Hippocampal formation (tissue), 2 donors: ENCODE measurements at places on chromosomes 7 and 10.

DNA sequence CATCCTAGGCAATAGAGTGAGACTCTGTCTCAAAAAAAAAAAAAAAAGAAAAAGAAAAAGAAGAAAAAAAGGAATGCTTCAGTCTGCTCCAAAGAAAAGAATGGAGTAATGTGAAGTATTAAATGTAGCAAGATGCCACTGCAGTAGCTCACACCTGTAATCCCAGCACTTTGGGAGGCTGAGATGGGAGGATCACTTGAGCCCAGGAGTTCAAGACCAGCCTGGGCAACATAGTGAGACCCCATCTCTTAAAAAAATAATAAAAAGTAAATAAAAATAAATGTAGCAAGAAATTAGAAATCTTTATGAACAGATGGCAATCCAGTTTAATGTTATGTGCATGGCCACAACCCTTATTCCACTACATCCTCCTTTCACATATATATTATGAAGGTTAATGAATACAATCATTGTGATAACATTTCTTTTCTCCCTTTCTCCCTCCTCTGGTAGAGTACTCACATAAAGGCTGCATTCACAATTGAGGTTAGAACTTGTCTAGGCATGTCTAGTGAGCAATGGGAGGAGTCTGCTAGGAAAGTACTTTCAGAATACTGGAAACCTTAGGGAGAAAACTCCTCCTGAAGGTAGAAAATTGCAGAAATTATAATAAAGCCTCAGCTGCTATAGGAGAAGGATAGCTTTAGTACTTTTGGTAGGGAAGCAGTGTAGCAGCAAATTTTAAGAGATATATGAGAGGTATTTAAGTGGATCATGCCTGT is 20.4 kb downstream of the KLLN start:
- no peak for DNase-seq

- DNase-seq = no peak
These were observed 1.6 kb downstream of the PHTF2 start for GRCh38 chr7:77800158-77800557.

GRCh38 chr10:77428691-77429395 is 208.8 kb downstream of the KCNMA1 start:
- DNase-seq = no peak

DNA sequence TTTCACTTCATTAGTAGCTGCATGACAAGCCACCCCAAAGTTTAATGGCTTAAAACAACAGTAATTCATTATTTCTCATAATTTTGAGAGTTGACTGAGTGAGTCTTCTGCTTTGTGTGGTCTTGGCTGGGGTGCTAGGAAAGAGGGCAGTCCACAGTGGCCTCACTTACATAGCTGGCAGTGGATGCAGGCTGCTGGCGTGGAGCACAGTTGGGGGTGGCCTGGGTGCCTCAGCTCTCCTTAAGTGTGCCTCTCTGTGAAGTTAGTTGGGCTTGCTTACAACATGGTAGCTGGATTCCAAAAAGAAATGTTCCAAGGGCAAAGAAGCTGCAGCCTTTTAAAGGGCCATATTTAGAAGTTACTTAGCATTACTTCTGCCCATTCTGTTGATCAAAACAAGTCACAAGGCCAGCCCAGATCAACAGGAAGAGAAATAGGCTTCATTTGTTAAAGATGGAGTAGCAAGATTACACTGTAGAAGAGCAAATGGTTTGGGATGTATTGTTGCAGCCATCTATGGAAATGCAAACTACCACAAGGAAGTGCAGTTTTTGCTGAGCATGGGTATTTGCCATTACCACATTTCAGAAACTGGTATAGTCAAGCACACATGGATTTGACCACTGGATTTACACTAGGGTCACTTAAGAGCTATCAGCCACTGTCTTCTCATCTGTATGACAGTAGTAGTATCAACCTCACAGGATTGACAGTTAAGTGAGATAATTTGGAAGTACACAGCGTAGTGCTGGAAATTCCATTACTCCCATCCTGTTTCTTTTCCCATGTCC is 33.6 kb downstream of the ZEB1 start:
- DNase-seq = no peak

DNA sequence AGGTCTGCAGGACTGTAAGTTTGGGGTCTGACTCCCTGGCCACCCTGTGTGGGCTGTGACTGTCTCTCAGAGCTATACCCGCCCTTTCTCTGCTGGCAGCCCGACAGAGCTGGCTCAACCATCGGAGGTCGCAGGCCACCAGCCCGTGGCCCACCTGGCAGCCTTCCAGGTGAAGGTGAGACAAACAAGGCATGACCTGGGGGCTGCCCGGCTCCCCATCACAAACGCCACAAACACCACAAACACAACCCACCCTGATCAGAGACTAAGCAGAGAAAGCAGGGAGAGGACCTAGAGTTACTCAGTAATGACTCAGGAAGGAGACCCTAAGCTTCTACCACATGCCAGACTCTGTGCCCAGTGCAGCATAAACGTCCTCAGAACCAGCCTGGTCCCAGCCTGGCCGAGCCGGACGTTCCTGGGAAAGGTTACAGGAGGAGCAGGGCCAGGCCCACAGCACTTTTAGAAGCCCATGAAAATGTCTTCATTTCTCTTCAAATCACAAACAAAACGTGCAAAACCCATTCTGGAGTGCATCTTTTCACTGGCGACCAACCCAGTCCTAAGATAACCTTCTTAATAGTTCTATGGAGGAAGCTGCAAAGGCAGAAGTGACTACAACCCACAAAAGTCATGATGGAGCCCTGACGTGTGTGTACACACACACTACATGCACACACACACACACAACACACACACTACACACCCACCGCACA is 66.8 kb downstream of the MKI67 start:
- no peak for DNase-seq
